ENCODE measurements at places on chromosomes 6 and 20.

- DNase-seq, result no peak
Measured at GRCh38 chr20:56091628-56092234, 86.4 kb upstream of the CBLN4 start.

- DNase-seq, result no peak
Measured at GRCh38 chr6:115999235-115999634, 61.5 kb downstream of the FRK start.

GRCh38 chr6:28336284-28337120 lies 554 bp upstream of the ZSCAN31 start:
- no peak for DNase-seq

GRCh38 chr6:3961581-3962215 lies 112.5 kb downstream of the FAM50B start:
- no peak for DNase-seq

GRCh38 chr20:17381724-17382123 lies 149.5 kb downstream of the BFSP1 start:
- DNase-seq, result no peak

GRCh38 chr20:916825-917224 lies 691 bp upstream of the ANGPT4 start:
- DNase-seq, result no peak

- DNase-seq, result no peak
Measured at GRCh38 chr20:15235471-15236198, 898.2 kb upstream of the FLRT3 start.

DNA sequence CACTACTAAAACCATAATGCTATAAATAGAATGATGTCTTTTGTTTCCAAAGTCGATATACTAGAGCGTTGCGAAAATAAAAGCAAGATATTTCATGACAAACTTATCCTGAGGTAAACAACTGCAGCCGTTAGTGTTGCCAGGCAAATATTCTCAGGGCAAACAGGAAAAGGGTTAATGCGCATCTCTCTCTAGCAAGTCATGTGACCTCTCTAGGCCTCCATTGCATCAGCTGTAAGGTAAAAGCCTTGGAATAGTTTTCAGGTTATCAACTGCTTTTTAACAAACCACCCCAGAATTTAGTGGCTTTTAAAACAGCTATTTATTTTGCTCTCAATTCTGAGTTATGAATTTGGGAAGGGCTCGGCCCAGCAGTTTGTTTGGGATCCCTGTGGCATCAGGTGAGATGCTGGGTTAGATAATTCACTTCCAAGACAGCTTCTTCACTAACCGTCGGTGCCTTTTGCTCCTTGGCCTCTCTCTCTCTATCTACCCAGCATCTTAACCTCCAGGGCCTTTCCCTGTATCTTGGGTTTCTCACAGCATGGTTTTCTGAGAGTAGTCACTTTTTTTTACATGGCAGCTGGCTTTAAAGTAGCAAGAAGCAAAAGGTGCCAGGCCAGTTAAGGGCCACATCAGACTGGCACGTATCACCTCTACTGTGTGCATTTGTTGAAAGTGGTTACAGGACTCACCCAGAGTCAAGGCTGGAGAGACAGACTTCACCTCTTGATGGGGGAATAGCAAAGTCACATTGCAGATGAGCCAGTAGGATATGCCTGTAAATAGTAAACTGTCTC lies 39.2 kb upstream of the LTV1 start:
- no peak for DNase-seq
